Astrocyte (in vitro differentiated cells and primary cell): ENCODE measurements at places on chromosomes 6 and 20. TPM values are rescaled to one million over a fixed set of nuclear protein-coding genes. Genes with fewer than 3 reads are reported as not detected.

The FOXQ1 gene
- total RNA-seq = 0.24 and 0.39 TPM in 2 replicates

The DNAH8 gene
- not detected in 2 replicates for total RNA-seq

The TFAP2D gene
- not detected in 2 replicates for total RNA-seq

GRCh38 chr6:163893609-163894189 is 479.2 kb downstream of the QKI start:
- H3K4me1 ChIP-seq = peaks cover 6% of the 10 kb centered on the region
- no peak overlapping the region for H3K4me3 ChIP-seq
- H3K36me3 ChIP-seq = no peaks in the 10 kb centered on the region
- H3K27me3 ChIP-seq = no peaks in the 10 kb centered on the region

GRCh38 chr6:120869397-120869796 is 464.9 kb downstream of the TBC1D32 start:
- H3K27me3 ChIP-seq = no peaks in the 10 kb centered on the region
- no peak for DNase-seq
- H3K36me3 ChIP-seq = no peaks in the 10 kb centered on the region
- H3K4me3 ChIP-seq = no peak overlapping the region

GRCh38 chr6:105592329-105592728 is 189.4 kb upstream of the PREP start:
- H3K27ac ChIP-seq = peak overlapping the region; percentile 71
- H3K4me1 ChIP-seq = peaks cover 54% of the 10 kb centered on the region
- no peaks in the 10 kb centered on the region for H3K36me3 ChIP-seq
- no peak overlapping the region for H3K4me3 ChIP-seq
- peak; percentile 98 for DNase-seq
- no peaks in the 10 kb centered on the region for H3K27me3 ChIP-seq

DNA sequence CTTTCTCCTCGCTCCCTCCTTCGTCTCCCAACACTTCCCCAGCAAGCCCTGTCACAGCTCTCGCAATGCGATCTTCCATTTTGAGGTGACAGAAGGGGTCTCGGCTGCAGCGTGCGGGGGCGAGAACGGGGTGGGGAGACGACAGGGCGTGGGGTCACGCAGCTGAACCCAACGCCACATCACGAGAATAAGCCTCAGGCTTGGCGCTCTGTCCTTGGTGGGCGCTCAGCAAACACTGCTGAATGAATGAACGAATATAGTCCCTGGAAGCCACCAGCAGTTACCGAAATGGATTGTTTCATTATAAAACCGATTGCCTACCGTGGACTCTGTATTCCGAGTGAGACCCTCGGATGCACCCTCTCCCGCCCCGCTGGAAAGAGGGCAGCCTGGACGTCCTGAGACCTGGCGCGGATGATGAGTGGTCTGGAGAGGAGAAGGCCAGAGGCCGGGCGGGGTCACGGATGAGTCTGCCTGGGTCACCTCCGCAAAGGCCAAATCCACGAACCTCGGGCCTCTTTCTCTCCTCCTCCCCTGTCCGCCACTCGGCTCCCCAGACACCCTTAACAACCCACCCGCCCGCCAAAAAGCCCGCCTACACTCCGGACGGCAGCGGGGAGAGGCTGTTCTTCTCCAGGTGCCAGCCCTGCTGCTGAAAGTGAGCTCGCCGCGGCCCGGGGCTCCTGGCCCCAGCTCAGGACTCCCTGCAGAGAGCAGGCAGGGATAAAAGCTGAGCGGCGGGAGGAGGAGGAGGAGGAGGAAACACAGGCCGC is 3.7 kb downstream of the NRN1 start:
- no peak for DNase-seq
- peaks cover 23% of the 10 kb centered on the region for H3K4me1 ChIP-seq
- H3K4me3 ChIP-seq = no peak overlapping the region
- H3K27me3 ChIP-seq = peaks cover 98% of the 10 kb centered on the region
- no peak overlapping the region for H3K27ac ChIP-seq

GRCh38 chr6:106908386-106908840 is 66.1 kb downstream of the CD24 start:
- H3K27ac ChIP-seq = no peak overlapping the region
- no peak overlapping the region for H3K4me3 ChIP-seq
- H3K27me3 ChIP-seq = peaks cover 2% of the 10 kb centered on the region
- H3K4me1 ChIP-seq = no peaks in the 10 kb centered on the region

- no peak overlapping the region for H3K4me3 ChIP-seq
- H3K27ac ChIP-seq = peak overlapping the region; percentile 40
- no peaks in the 10 kb centered on the region for H3K27me3 ChIP-seq
Measured at GRCh38 chr6:4008324-4009047, 70.5 kb downstream of the FAM217A start.

DNA sequence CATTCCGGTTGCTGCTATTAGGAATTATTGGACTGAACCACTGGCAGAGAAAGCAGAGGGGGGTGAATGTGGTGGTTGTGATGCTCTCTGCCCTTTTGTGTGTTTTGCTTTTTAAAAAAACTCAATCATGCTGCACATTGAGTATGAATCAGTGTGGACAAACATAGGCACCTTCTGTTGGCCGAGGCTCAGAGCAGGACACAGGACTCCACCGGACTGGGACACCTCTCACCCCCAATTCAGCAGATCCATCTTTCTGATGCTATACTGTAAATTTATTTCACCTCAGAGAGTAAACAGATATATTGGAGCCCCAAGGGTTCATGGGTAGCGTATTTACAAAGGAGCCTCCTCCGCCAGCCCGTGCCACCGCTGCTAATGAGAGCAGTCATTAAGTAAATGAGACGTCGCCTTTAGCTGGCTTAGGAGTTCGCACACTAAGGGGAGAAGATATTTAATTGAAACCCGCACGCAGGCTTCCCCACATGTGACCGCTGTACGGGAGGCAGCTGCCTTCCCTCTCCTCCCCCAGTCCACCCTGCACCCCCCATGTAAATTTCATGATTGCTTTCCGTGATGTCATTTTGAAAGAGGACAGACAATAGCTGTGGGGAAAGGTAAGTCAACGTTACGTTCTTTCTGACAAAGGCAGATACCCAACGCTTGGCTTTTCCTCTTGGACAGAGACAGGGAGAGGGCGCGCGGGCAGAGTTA is at the start of gene MYT1:
Gene MYT1 (plus strand): TSS at position 330 of the 714 bp plus-strand sequence. CDS start 34,410 bp downstream, outside the sequence.
- DNase-seq = no peak
- H3K27ac ChIP-seq = no peak within 1 kb of the TSS
- H3K4me3 ChIP-seq = no peak within 1 kb of the TSS
- H3K36me3 ChIP-seq = no peaks in the 10 kb centered on the region
- peaks cover 58% of the 10 kb centered on the region for H3K27me3 ChIP-seq

DNA sequence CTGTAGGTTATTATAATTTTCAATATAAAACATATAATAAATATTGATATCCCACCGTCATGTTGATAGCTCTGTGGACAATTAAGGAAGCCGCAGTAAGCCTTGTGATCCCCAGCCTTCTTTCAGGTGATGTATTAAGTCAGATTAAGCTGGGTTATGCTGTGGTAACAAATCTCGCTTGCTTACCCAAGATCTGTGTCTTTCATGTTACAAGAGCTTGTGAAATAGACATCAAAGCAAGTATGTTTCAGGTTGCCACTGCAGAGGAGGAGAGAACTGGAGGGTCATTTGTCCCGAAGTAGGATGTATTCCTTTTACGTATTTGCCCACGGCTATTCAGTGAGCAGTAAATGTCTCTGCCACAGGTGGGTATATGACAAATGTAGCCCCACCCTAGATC is 17.8 kb upstream of the BCKDHB start:
- H3K27me3 ChIP-seq = peaks cover 3% of the 10 kb centered on the region
- no peak for DNase-seq
- H3K36me3 ChIP-seq = no peaks in the 10 kb centered on the region
- H3K4me1 ChIP-seq = no peaks in the 10 kb centered on the region
- no peak overlapping the region for H3K27ac ChIP-seq

GRCh38 chr6:154847318-154847717 is 114.1 kb downstream of the SCAF8 start:
- peaks cover 3% of the 10 kb centered on the region for H3K4me1 ChIP-seq
- no peak overlapping the region for H3K27ac ChIP-seq
- no peaks in the 10 kb centered on the region for H3K27me3 ChIP-seq
- H3K4me3 ChIP-seq = no peak overlapping the region
- H3K36me3 ChIP-seq = no peaks in the 10 kb centered on the region

GRCh38 chr6:116842459-116842858 is 13.6 kb upstream of the GPRC6A start:
- H3K27me3 ChIP-seq = no peaks in the 10 kb centered on the region
- no peaks in the 10 kb centered on the region for H3K4me1 ChIP-seq
- no peak overlapping the region for H3K4me3 ChIP-seq
- no peak overlapping the region for H3K27ac ChIP-seq
- H3K36me3 ChIP-seq = no peaks in the 10 kb centered on the region
